ENCODE measurements at places on chromosomes 4 and X.

- DNase-seq: no peak
These were observed 2.8 kb downstream of the TRO start for GRCh38 chrX:54923376-54923775.

- no peak for DNase-seq
These were observed 27.5 kb downstream of the SETD7 start for GRCh38 chr4:139528377-139529005.

GRCh38 chr4:7635445-7636239 lies 200.9 kb upstream of the PSAPL1 start:
- no peak for DNase-seq

DNA sequence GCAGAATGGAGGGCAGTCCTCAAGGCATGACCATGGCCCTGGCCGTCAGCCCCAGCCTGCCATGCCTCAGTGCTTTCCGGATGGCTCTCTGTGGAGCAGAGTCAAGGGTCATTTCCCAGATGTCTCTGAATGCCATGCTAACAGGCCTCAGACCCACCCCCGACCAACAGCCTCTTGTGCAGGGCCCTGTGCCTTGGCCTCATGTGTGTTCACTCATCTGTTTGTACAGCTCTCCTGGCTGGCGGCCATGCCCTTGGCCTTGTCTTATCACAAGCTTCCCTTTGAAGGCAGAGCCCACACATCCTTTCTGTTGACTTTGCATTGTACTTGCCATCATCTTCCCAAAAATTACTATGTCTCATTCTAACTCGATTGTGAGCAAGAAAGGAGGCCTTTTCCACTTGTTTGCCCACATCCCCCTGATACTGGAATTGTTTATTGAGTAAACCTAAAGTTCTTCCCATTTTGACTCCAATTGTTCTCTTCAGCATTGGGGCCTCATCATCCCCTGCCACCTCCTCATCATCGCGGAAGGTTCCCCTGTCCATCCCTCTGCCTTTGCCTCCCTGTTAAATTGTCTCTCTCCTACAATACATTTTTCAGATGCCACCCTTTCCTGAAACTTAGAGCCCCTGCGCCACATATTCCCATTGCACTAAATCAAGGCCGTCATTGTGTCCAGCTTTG lies 6.3 kb downstream of the CA5B start:
- DNase-seq: no peak

DNA sequence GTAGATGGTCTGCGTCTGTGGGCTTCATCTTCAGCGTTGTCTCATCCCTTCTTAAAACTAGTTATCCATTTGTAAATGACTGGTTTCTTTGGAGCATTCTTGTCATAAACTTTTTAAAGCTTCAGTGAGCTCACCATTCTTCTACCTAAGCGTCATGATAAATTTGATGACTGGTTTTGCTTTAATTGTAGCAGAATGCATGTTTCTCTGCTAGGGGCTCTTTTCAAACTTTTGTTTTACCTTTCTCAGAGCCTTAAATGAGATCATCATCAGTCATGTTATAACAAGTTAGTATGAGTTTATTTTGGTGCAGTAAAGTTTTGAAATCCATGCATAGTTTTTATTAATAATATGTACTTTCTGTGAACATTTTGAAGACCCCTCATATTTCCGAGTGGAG lies 6.3 kb upstream of the ADGRL3 start:
- DNase-seq: no peak

- DNase-seq: no peak
These were observed 97.6 kb downstream of the RAB28 start for GRCh38 chr4:13386405-13387107.

GRCh38 chr4:73772363-73772762 lies 32.0 kb downstream of the CXCL8 start:
- no peak for DNase-seq

GRCh38 chr4:3706111-3706511 lies 60.1 kb upstream of the ADRA2C start:
- DNase-seq: no peak

GRCh38 chrX:72694170-72694569 lies 19.9 kb downstream of the PHKA1 start:
- DNase-seq: no peak

Measured in activated CD4-positive, alpha-beta T cell treated with anti-CD3 and anti-CD28 coated beads for 1 hour (primary cell).